Bronchial epithelial cell (primary cell): ENCODE measurements at places on chromosomes 1 and 21.

- DNase-seq: no peak
These were observed 157.2 kb downstream of the KIF26B start for GRCh38 chr1:245311887-245312536.

DNA sequence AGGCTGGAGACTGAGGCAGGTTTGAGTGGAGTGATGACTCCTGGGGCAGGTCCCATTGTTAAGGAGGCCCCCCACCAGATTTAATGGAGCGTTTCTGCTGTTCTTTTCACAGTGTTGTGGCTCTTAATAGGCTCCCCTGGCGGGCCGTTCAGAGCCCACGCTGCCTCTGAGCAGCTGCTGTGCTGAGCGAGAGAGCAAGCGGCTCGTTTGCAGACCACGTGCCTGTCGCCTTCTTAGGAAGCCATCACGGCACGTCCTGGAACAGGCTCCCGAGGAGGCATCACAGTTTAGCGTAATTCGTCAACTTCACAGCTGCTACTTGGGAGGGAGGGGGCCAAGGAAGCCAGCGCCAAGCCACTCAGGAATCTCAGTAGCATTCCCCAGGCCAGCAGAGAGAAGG, 70.5 kb upstream of the CTTNBP2NL start:
- no peak for DNase-seq

DNA sequence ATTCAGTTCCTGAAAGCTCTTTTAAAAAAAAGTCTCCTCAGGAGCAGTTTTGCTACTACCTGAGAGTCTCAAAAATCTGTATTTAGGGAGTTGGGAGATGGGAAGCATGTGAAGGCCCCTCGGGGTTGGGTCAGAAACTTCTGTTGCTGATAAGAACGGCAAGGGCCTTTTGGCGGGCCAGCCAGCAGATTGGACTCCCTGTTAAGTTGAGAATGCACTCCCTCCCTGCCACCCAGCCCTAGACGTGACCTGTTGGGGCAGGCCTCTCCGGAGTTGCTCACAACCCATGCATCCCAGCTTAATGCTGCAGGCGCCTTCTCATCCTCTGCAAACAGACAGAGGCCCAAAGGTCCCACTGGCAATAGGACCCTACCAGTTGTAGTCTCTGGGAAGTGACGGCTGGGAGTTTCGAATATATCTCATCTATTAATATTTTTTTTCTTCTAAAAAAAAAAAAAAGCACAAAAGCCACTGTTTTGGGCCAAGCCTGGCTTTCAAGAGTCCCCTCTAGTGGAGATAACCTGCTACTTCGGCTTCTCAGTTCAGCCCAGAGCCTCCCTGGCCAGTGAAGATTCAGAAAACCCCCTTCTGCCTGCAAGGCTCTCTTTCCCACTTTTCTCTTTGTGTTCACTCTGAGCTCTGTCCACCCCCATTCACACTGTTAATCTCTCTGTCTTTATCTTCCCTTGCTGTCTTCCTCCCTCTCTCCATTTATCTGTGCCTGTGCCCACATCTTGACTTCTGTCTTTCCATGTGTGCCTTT, 5.3 kb downstream of the PLXNA2 start:
- peak; percentile 89 for DNase-seq

DNA sequence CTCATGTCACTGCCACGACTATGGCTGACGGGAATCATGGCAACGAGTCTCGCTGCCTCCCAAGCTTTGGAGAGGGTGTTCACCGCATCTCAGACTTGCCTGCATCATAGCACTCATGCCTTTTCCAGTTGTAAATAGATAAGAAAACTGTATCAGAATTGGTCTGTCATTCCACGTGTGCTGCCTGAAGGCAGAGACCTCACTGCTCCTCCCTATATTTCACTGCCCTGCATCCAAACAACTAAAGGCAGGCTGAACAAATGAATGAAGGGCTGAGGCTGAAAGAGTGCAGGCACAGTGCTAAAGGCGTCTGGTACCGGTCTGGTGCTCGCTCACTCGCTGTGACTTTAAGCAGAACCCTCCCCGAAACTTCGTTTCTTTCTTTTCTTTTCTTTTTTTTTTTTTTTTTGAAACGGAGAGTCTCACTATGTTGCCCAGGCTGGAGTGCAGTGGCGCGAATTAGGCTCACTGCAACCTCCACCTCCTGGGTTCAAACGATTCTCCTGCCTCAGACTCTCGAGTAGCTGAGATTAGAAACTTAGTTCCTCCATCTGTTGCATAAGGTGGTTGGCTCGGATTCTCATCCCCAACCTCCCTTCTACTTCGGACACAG, 542 bp downstream of the EIF2B3 start:
- peak; percentile 7 for DNase-seq

- DNase-seq: no peak
These were observed 14.4 kb downstream of the PRCC start for GRCh38 chr1:156781585-156782186.

DNA sequence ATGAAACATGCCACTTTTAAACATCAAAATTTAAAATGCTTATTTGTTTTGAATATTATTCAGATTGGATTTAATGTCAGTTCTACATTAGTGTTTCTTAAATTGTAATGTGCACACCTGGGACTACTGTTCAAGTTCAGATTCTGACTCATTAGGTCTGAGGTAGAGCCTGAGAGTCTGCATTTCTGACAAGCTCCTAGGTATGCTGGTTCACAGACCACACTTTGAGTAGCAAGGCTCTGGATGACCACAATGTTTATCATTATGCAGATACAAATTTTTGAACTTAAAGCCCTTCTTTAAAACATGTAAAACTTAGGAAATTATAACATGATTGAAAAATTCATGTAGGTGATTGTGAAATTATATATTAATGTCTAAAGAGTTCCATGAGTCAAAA, 40.2 kb downstream of the TTLL7 start:
- no peak for DNase-seq

- no peak for DNase-seq
These were observed at the start of gene BATF3 for GRCh38 chr1:212699625-212700222. BATF3 (minus strand) TSS chr1:212699840; CDS start chr1:212699762, 78 bp downstream.

GRCh38 chr1:96361961-96362360, 359.6 kb upstream of the PTBP2 start:
- DNase-seq: no peak

- DNase-seq: no peak
These were observed 8.7 kb upstream of the MMEL1 start for GRCh38 chr1:2641381-2642130.

DNA sequence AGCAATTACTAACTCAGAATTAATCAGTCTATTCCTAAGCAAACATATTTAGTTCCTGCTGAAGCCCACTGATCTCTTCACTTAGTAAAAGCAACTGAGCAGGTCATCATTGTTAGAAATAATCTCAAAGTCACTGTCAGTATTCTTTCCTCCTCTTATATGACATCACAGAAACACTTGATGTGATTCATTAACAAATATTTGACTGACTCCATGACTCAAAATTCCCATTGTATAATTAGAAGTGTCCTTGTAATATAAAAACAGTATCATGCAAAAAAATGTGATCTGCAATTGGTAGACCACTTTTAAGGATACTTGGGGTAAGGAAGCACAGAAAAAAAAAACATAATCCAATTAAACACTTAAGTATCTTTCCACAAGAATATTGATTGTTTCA, 194.4 kb downstream of the DPYD start:
- DNase-seq: peak; percentile 55

GRCh38 chr1:117821382-117821755, 108.1 kb downstream of the GDAP2 start:
- DNase-seq: no peak

DNA sequence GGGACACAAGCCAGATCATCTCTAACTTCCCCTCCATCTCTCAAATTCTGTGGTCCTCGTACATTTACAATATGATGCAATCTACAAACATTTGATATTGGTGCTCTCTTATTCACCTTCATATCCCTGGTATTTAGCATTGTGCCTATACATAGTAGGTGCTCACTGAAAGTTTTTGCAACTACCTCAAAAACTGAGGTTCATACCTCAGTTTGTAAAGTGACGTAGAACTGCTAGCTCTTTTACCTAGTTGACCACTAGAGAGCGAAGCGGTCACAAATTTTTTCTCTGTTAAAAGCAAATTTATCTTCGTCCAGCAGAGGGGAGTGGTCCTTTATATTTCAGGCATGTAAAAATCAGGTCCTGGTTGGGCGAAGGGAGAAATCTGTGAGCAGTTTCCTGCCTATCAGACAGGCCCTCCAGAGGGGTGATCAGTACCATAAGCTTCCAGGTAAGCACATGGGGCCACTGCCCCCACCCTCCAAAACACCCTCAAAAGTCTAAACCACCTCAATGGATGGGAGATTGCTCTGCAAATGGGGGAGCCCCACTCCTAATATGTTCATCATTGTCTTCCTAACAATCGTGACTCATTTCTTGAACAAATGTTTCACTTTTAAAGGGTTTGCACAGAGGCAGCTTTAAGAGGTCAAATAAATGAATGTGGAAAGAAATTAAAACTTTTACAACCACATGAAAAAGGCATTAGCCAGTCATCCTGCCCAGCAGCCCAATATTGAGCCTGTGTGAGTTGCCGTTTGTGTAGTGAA, 10.6 kb upstream of the HLCS start:
- peak; percentile 66 for DNase-seq

- DNase-seq: no peak
These were observed 54.7 kb downstream of the APP start for GRCh38 chr21:26115899-26116298.

DNA sequence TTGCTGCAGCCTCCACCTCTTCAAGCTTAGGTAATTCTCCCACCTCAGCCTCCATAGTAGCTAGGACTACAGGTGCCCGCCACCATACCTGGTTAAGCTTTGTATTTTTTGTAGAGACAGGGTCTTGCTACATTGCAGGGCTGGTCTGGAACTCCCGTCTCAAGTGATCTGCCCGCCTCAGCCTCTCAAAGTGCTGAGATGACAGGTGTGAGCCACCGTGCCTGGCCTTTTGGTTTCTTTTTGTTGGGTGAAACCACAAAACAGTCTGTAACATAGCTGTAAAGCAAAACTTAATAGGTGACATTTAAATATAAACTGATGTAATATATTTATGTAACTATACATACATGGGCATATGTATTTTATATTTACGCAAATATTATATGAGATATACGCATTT, 3.1 kb upstream of the DNAJC11 start:
- DNase-seq: no peak

GRCh38 chr1:203177470-203178039, 1.9 kb upstream of the MYBPH start:
- DNase-seq: peak; percentile 43

DNA sequence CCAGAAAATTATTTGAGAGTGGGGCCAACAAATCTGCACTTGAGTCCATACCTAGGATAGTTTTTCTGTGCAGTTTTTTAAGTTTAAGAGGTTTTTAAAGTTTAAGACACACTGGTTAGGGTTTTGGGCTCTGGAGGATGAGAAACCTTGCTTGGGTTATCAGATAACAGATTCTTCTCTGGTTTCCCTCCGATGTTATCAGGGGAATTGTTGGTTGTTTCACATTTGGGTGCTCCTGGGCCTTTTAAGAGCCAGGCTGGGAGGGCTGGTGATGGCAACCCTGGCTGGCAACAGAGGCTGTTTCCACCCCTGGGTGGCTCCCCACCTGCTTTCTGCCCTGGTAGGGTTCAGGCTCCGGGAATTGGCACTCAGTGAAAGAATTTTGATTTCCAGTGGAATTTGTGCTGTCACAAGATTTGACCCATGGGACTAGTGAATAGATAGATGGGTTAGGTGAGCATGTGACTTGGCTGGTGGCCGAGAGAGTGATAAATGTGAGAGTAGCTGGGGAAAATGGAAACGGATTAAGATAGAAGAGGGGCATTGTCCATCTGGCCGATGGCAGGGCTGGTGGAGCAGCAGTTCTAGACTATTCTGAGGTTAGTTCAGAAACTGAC, 14.8 kb downstream of the VANGL1 start:
- no peak for DNase-seq

GRCh38 chr1:174998569-174999215, 1.1 kb upstream of the CACYBP start:
- peak; percentile 68 for DNase-seq

DNA sequence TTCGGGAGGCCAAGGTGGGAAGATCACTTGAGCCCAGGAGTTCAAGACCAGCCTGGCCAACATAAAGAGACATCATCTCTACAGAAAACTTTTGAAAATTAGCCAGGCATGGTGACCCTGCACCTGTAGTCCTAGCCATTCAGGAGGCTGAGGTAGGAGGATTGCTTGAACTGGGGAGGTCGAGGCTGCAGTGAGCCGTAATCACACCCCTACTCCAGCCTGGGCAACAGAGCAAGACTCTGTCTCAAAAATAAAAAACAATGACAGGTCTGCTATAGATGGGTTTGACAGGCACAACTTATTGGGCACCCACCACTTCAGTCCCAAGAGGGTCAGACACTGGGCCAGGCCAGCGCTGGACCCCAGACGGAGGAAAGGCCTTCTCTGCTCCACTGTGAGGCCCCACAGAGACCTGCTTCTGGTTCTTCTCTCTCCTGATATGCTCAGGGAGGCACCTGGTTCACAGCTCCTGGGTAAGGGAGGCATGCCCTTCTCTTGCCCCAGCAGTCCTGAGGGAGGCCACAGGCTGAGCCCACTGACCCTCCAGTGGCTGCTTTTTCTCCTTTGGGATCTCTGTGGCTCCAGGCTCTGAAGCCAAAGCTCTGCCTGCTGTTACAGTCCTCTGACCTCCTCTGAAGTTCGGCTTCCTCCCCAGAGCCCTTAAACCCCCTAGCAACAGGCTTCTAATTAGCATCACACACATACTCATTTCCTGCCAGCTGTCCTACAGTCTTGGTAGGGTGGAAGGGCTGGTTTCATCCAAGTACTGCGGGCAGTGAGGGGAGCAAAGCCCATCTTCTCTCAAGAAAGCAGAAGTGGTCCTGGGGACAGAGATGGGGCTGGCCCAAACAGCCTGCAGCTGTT, 14.4 kb downstream of the S100A16 start:
- DNase-seq: peak; percentile 32

DNA sequence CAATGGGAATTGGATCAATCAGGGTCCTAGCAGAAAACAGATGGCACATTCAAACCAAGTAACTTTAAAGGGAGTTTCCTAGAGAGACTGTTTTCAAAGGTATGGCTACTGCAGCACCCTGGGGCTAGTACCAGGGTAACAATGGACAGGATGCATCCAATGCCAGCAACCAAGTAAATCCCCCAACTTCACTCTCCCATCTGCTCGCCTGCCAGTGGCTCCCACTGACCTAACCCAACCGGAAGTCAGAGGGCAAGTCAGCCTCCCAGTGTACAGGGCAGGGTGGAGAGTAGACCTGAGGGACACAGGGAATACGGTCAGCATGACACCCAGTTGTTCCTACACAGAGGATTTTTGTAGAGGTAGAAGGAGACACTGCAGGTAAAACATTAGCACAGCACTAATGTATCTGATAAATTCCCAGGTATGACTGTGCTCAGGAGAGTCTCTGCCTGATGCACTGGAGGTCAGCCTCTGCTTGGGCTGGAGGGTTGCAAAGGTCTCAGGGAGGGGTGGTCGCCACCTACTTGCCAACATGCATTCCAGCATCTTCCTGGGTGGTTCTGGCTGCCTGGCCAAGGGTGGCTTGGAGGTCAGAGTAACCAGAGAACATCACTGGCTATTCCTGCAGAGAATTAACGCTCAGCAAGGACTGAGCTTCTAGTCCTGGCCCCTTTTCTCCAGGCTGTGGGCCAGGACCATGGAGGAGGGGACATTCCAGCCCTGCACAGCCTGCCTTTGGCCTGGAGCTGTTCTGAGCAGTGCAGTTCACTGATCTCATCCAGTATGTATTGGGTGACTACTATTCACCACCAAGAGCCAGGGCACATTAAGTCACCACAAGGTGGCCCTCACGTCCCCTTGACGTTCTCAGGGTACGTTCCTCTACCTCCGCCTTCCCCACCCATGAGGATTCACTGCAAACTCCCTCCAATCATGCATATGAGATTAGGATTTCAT, 5.1 kb upstream of the GJA4 start:
- DNase-seq: peak; percentile 39
